Pulmonary artery endothelial cell (primary cell): ENCODE measurements at places on chromosomes 3 and 15. TPM values are rescaled to one million over a fixed set of nuclear protein-coding genes. Genes with fewer than 3 reads are reported as not detected.

NMNAT3 gene
- total RNA-seq: 0.74 and 0.86 TPM in 2 replicates

KLHL40 gene
- not detected in 2 replicates for total RNA-seq

GOLGA6L9 gene
- 0.79 and 2.5 TPM in 2 replicates for total RNA-seq

ZNF619 gene
- total RNA-seq: 6.7 and 7.7 TPM in 2 replicates

ALG1L2 gene
- not detected in 2 replicates for total RNA-seq

CD200 gene
- 0.95 and 8.1 TPM in 2 replicates for total RNA-seq

FRMD5 gene
- total RNA-seq: 25.1 and 33.3 TPM in 2 replicates

GRCh38 chr3:14266361-14266760 is 87.7 kb downstream of the LSM3 start:
- DNase-seq: no peak

- DNase-seq: no peak
Measured at GRCh38 chr15:100463515-100463914, 65.2 kb downstream of the CERS3 start.

- DNase-seq: peak; percentile 82
Measured at GRCh38 chr15:59349680-59350420, 22.8 kb downstream of the MYO1E start.

- DNase-seq: no peak
Measured at GRCh38 chr3:48429960-48430707, at the start of gene PLXNB1. PLXNB1 (minus strand) TSS chr3:48430086; CDS start chr3:48424611, 5,475 bp downstream.

DNA sequence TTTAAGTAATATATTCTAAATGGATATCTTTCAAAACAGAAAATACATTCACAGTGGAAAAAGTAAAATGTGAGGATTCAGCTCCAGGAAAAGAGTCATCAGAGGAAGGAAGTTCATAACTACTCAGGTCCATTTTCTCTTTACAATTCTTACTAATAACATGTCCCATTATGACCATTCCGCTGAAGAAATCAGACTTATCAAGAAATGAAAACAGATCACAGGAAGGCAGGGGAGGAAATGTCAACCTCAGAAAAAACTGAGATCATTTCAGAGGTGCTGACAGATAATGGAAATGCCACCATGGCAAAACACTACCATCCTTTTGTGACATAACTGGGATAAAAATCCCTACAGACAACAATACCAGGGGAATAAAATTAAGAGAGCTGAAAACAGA is 139.5 kb downstream of the MAGI1 start:
- no peak for DNase-seq

DNA sequence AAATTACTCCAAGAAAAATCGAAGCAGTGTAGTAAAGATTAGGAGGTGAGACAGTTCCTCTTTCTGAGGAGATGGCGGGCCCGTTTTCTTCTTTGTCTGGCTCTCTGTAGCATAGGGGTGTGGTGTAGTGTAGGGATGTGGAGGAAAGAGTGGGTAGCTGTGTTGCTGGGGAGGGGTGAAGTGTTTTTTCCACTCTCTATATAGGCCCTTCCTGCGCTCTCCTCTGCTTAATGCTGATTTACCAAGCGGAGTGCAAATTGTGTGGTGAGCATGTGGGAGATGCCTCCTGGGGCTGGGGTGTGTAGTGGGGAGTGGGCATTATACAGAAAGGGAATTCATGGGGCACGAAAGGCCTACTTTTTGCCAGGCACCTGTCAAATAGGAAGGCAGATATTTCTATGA is 94.9 kb downstream of the ST6GAL1 start:
- DNase-seq: no peak

DNA sequence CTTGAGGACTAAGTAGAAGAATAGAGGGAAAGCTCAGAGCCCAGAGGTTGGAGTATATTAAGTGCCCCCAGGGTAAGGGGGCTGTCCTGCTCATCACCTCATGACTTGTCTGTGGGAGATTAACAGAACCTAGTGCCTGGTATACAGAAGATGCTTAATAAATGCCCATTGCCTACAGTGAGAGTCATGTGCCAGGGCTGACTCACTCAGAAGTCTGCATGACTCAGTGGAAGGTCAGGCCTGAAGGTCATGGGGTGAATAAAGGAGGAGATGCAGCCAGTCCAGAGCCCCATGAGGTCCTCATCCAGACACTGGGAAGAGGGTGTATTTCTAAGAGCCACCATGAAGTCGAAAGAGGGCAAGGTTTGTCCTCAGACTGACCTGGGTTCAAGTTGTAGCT is 62.5 kb upstream of the TLE3 start:
- no peak for DNase-seq

- DNase-seq: no peak
Measured at GRCh38 chr3:72343078-72343477, 505.2 kb downstream of the SHQ1 start.

GRCh38 chr3:41095702-41096101 is 103.6 kb upstream of the CTNNB1 start:
- DNase-seq: no peak

DNA sequence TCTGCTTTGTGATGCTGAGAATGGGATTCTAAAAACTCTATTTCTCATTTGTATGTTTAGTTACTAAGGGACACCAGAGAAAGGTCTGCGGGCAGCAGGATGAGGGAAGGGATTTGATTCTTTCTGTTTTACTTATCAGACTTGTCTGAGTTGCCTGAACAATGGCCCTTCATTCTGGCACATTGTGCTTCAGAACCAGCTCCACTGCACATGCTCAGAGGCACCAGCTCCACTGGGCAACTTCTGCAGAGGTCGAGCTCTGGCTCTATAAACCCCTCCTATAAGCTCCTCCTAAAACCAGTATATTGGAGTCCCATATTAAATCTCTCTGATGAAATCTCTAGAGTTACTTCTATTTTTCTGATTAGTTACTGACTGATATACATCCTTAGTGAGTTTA is 453.2 kb upstream of the CDIN1 start:
- DNase-seq: no peak

DNA sequence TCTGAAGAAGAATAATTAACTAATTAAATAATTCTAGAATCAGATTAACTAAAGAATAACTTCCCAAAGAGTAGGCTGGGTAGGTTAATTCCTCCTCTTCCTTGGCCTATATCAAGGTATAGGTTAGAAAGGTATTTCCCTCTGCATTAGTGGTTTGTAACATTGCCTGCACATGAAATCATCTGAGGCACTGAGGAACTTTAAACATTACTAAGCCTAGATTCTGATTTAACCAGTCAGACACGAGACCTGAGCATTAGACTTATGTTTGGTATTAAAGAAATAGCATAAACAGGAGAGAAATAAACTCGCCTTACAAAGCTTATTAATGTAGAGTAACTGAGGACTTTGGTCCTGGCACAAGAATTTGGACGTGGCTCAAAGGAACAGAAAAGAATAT is 84.2 kb downstream of the FGF7 start:
- DNase-seq: no peak

GRCh38 chr3:185076219-185076618 is 76.6 kb downstream of the C3orf70 start:
- DNase-seq: no peak

- DNase-seq: no peak
Measured at GRCh38 chr15:92902737-92903593, 2.8 kb downstream of the CHD2 start.

DNA sequence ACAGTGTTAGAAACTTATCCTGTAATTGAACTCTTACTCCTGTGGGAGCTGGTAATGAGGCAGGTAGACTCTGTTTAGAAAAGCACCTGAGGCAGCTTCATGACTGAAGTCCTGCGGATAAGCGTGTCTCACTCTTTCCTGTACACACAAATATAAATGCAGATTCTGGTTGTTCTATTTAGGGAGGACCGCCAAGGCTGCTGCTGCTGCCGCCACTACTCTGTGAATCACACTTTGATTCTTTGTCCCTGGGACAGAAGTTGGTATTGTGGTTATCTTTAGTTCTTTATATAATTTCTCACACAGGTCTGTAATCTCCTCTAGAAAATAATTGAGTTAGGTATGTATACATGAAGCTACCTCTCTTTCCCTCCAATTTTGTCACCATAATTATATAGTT is 3.6 kb downstream of the LSAMP start:
- no peak for DNase-seq

DNA sequence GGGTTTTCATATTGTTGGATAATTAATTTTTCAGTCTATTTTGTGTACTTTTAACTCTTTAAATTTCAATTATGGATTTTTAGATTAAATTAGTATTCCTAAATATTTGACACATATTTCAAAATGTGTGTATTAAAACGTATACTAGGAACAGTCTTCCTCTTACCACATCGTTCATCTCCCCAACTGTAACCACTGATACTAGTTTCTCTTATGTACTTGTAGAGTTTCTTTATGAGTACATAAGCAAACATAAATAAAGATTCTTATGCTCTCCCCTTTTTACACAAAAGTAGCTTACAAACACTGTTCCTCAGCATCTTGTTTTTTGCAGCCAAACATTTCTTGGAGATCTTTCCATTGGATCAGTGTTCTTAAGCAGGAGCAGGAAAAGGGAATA is 45.9 kb downstream of the CMSS1 start:
- DNase-seq: no peak

- DNase-seq: no peak
Measured at GRCh38 chr3:101994386-101994785, 145.1 kb downstream of the NFKBIZ start.

DNA sequence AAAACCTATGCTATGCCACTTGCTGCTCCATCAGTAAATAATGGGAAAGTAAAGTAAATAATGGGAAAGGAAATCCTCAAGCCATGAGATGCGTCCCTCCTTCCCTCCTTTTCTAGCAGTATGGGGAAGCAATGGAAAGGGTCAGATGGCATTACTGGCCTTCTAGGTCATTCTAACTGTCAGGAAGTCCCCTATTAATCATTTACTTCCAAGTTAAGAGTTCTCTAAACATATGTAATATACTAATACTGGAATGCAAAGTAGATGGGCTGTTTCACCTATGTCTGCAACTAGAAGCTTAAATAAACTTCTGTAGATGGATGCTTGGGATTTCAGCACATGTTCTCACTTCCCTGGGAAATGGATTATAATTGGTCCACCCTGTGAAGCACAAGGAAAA is 55.9 kb downstream of the MDFIC2 start:
- no peak for DNase-seq

DNA sequence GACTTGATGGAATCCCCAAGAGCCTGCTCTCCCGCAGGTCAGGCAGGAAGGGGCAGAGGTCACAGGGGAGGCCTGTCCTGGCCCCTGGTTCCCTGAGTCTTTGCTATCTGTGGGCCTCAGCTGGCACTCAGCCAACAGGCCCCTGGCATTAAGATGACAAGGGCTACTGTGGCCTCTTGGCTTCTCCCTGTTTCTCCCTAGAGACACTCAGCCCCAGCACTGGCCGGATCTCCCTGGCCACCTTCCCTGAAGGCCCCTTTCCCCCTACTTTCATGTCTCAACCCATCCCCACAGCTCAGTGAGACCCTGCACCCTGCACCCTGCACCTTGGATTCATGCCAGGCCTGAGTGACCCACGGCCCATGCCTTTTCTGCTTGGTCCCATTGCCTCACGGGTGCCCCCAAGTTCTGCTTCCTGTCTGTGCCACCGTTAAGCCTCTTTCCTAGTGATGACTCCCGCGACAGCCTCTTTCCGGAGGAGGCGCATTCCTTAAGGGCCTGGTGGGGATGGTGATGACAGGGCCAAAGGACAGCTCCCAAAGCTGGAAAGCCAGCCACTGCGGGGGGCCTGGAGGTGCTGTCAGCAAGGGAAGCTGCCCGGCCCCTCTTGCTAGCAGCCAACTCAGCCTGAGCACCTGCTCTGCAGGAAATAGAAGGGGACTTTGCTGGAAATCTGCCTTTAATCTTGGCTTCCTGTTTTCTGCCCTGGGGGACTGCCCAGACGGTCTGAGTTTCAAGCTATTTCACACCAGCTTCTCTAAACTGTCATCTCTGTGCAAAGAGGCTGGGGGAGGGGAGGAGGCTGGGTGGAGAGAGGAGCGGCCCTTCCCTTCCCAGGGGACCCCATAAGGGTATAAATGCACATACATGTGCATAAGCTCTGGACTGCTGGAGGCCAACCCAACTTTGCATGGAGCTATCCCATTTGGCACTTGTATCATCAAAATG is 4.8 kb upstream of the CSK start:
- no peak for DNase-seq

DNA sequence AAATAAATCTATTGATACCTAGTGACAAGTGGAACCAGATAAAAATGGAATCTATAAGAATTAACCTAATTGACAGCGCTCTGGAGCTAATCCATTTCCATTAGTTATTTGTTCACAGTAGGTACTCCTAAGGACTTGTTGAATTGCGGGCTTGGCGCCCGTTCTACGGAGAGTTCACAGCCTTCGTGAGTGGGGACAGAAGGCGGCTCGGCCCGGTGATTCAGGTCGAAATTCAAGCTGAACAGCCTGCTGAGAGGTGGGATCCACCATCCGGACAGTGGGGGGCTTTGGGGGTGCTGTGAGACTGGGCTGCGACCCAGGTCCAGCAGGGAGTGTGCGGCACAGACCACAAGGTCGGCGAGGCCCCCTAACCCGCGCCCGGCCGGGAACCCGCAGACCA is 779 bp upstream of the CTNNB1 start:
- DNase-seq: no peak

GRCh38 chr3:10748040-10748439 is 68.0 kb upstream of the SLC6A11 start:
- no peak for DNase-seq

GRCh38 chr3:13535905-13536304 is 13.0 kb upstream of the FBLN2 start:
- DNase-seq: no peak

DNA sequence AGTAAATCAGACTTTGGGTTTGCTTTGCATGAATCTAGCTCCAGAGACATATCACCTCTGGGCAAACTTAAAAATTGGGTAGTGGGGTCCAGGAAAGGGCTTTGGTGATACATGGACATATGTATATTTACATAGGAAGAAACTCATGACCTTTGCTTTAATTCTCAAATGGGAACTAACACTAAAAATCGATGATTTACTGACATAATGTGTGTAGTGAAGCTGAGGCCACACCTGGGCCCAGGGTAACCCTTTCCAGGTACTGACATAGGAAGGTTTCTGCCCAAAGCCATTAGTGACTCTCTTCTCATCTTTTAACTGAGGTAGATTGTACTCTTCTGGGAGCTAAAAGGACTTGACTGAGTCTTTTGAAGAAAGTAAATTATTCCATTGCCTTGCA is 411.2 kb upstream of the TBL1XR1 start:
- no peak for DNase-seq

GRCh38 chr15:89095073-89095472 is 6.8 kb downstream of the ABHD2 start:
- no peak for DNase-seq

- no peak for DNase-seq
Measured at GRCh38 chr15:70855764-70856163, 1.8 kb upstream of the LARP6 start.
